ENCODE measurements at places on chromosomes 7 and 10.
A peak's percentile ranks its signal among the peaks of the same experiment; 100 is the strongest.

- DNase-seq = no peak
These were observed 87.4 kb downstream of the APBB1IP start for GRCh38 chr10:26525586-26525985.

- DNase-seq = peak; percentile 56
These were observed 4.6 kb downstream of the FZD8 start for GRCh38 chr10:35637462-35637861.

- no peak for DNase-seq
These were observed 17.0 kb upstream of the RALA start for GRCh38 chr7:39606352-39606751.

- peak; percentile 64 for DNase-seq
These were observed 36.9 kb downstream of the CAPZA2 start for GRCh38 chr7:116899308-116899707.

- no peak for DNase-seq
These were observed 1.6 kb downstream of the LMOD2 start for GRCh38 chr7:123657304-123657685.

DNA sequence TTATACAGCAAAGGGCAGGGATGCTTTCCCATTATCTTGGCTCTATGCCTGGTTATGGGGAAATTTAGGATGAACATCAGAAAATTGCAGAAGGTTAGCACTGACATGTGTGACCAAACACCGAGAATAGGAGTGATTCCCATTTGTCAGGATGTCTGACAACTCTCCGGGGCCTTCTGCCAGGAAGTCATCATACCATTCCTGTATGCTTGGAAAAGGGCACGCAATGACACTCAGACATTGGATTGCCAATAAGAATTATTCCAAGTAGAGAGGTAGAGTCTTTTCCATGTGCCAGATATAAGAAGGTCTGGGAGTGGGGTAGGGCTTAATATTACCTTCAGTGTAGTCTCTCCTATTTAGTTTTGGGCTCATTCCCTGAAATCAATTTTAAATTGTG is 82.3 kb downstream of the MTPN start:
- DNase-seq = no peak

DNA sequence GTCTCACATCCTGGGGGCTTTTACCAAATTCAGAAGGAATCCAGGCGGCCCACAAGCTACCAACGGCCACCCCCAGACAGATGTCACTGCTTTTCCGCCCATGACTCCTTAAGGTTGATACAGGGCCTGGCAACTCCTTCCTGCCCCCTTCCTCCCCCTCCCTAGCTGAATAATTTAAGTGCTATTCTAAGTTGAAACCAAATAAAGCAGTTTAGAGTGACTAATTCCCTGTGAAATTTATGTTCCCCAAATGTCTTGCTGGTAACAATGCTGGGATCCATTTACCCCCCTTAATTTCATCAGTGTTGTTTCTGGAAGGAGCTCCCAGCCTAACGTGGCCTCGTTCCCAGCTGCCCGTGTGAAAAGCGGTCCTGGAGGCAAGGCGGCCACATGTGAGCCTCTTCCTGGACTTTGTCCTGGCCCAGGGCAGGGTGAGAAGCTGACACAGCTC is 109.6 kb downstream of the TMEM130 start:
- DNase-seq = no peak

DNA sequence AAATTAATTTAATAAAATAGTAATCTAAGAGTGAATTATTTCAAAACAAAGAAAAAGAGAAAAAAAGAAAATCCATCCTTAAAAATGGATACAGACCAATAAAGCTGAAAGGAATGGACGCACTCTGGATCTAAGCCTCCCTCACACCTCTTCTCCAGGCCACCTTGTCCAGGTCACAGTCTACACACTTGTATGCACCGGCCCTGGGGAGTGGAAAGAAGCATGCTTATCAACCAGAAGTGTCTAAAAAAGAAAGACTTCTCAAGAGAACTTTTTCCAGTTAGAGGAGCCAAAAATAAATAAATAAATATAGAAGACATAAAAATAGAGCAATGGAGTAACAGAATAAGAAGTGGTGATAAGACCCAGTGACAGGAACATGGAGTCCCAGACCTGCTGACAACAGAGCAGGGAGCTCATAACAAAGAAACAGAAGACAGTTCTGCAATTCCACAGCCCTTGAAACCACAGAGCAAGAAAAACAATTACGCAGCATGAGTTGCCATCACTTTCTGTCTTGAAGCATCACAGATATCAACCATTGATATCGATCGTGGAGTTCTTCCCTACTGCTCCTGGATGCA is 311.7 kb upstream of the NFE2L3 start:
- DNase-seq = peak; percentile 43

DNA sequence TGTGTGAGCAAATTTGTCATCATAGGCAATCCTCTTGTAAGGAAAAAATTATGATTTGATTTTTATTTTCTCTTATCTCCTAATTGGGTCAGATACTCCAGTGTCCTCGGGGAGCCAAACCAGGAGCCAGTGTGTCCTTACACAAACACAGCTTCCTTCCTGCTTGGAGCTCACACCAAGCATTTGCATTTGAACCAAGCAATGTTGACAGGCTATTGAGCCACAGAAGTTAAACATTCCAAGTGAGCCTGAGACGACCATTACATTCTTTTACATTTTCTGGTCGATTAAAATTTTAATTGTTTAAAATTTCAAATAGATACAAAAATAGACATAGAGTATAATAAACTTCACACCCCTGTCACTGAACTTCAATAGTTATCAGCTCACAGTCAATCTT is 194.8 kb downstream of the CFTR start:
- no peak for DNase-seq

DNA sequence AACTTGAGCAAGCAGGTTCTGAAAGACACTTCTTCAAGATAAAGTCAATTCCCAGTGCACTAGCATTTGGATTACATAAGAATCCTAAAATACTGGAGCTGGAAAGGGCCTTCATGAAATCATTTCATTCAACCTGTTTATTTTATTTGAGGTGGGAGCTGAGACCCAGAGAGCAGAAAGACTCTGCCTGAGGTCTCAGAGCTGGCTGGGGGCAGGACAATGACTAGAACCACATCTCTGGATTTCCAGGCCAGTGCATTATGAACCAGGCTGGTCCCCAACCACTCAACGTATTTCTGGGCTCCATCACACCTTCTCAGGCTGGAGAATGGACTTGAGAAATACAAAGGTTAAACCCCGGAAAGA is 8.4 kb downstream of the ANXA11 start:
- DNase-seq = no peak

DNA sequence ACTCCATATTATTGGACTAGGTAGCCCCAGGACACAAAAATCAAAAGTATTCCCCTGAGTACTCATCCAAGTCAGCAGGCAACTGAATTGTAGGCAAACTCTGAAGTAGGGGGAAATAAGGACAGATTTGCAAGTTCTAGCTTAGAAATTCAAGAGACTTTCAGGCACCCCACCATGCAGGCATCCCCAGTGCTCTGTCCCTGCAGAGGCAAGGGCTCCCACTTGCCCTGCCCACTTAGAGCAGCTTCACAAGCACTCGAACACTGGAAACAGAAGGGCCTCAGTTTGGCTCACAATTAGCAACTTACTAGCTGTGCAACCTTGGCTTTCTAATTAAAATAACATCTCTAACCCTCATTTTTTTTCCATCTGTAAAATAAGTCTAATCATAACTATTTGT is 209.2 kb downstream of the C7orf25 start:
- no peak for DNase-seq

- DNase-seq = no peak
These were observed 35.4 kb upstream of the KNDC1 start for GRCh38 chr10:133124357-133125211.

GRCh38 chr7:55206235-55207029 is 158.7 kb upstream of the LANCL2 start:
- no peak for DNase-seq

- no peak for DNase-seq
These were observed 26.2 kb downstream of the CRPPA start for GRCh38 chr7:16395121-16395520.

- peak; percentile 71 for DNase-seq
These were observed 132.3 kb upstream of the POT1 start for GRCh38 chr7:125061776-125062397.

DNA sequence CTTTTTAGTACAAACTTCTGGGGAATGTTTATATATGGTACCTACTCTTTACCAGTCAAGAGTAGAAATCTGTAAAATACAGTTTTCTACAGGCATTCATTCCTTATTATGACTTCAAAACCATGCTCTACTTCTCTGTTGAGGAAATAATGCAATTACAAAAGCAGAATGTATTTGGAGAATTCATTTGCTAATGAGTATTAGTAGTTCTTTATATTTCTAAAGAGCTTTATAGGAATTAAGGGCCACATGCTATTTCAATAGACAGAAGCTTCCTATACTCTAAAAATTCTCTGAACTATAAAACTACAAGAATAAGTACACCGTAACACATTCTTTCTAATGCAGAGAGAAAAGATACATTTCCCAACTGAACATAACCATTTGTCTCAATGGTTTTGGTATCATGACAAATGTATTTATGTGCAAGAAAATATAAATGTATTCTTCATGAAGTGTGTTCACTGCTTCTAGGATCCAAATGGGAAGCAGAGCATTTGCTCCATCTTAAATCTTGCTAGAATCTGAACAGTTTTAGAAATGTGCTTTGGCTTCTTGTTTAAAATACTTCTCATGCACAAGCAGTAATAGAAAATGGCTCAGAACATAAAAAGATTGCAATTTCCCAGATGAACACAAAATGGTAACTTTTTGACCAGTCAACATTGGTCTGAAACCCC is 21.8 kb downstream of the CDK1 start:
- no peak for DNase-seq

GRCh38 chr10:91977491-91977890 is 53.9 kb downstream of the BTAF1 start:
- DNase-seq = no peak

DNA sequence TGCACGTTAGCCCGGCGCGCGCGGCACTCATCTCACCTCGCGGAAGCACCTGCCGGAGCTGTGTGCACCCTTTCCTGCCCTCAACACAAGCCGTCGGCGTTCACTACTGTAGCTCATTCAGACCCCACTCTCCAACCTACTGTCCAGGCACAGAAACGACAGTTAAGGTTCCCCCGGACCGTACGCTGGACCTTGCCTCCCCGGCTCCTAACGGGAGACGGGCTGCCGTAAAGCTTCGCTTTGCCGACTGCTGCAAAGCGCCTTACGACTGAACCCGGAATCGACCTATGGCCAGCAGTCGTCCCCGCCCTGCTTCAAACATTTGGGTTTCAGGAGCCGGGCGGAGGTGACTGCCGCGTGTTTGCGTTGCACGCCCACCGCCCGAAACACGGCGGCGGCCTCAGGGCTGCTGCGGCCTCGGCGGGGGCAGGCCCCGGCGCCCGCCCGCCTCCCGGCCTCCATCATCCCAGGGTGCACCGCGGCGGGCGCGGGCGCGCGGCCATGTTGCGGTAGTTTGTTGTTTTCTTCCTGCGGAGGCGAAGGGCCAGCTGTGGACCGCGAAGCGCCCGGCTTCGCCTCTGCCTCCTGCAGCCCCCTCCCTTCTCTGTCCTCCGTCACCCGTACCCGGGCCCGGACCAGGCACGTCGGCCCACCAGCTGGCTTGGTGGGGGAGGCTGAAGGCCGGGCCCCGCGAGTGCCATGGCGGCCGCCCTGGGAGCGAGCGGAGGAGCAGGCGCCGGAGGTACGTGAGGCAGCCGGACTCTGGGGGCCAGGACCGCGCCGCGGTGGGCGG is at the start of gene RBM33:
TSS of gene RBM33 (plus strand) at position 484 of the 793 bp plus-strand sequence. CDS start at position 700, 216 bp downstream.
- peak; percentile 87 for DNase-seq

DNA sequence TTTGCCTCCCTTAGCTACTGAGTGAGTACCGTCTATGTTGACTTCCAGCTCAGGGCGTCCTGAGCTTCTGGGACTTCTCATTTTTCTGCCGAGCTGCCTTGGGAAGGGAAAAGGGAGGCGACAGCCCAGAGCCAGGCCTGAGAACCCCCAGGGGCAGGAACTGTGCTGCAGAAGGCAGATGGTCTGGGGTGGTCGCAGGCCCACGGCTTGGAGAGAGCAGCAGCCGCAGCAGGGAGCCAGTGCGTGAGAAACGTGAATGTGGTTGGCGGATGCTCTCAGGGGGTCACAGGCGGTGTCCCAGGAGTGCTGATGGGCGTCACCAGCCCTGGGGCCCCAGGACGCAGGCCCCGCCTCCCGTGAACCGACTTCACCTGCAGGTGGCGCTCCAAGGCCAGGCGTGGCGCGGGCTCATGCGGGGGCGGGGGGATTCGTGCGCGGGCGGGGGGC is 9.2 kb upstream of the PWWP2B start:
- peak; percentile 84 for DNase-seq

DNA sequence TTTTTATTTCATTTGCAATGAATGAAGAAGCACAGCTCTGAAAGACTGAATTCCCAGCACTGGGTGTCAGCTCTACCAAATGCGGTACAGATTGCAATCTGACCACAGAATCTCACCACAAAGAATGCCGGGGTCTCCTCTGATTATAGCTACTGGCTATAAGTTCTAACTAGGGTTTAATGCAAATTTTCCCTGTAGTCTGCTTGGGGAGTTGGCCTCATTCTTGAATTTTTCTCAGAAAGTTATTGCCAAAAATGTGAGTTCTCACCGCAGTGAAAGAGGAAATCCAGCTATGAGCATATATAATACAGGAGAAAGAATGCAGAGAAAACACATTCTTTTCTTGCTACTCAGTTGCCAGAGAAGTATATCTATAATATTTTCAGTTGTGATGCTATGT is 1255.7 kb upstream of the LRRTM3 start:
- peak; percentile 44 for DNase-seq

GRCh38 chr7:33685503-33685902 is 219.8 kb upstream of the BMPER start:
- no peak for DNase-seq
